Skin of body (tissue), 3 donors: ENCODE measurements at places on chromosomes 7 and 10. TPM values are rescaled to one million over a fixed set of nuclear protein-coding genes. Genes with fewer than 3 reads are reported as not detected.

DNA sequence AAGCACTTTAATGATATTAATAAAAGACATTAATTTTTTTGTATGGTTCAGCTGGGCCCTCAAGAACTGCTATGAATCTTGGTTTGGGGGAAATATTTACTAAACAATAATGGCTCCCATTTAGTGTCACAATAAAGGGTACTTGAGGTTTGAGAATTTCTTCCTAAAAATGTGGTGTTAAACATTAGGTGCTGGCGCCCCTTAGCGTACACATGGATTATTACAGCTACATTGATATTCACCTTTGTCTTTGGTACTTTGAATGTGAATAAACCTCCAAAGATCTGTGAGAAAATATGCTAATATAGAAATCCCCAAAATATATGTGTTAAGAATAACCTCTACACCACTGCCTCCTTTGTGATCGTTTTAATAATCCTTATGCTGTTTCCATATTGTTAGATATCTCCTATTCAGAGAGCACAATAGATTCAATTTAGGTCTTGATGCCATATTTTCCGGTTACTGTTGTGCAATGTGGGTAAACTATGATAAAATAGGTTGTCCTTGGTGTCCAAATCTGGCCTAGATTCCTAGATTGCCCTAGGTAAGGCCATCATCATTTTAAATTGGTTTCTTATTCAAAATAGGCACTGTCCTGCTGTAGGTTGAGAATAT, 161.8 kb upstream of the CACNA2D1 start:
- DNase-seq = peak; percentile 0

GRCh38 chr10:36281831-36282331, 639.8 kb upstream of the FZD8 start:
- no peak for DNase-seq

- peak; percentile 55 for DNase-seq
These were observed 76.2 kb downstream of the VIPR2 start for GRCh38 chr7:159068488-159068811.

- DNase-seq = no peak
These were observed 244.8 kb downstream of the KCNMA1 start for GRCh38 chr10:77392851-77393250.

DNA sequence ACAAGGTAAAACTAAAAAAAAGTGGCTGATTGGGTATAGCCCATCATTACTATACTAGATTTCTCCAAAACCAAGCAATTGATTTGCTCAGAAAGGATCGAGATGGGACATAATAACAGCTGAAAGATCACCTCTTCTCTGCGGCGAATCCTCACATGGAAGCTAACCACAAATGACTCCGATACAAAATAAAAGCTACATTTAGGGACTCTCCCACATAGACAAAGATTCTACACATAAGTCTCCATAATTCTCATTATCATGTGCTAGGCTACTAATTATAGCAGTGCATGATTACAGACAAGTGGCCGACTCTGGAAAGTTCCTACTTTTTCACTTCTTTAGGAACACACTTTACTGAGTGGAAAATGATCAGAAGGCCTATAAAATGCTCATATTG, 116.9 kb downstream of the RSU1 start:
- no peak for DNase-seq

- no peak for DNase-seq
These were observed 31.5 kb downstream of the RAB19 start for GRCh38 chr7:140435252-140435895.

DNA sequence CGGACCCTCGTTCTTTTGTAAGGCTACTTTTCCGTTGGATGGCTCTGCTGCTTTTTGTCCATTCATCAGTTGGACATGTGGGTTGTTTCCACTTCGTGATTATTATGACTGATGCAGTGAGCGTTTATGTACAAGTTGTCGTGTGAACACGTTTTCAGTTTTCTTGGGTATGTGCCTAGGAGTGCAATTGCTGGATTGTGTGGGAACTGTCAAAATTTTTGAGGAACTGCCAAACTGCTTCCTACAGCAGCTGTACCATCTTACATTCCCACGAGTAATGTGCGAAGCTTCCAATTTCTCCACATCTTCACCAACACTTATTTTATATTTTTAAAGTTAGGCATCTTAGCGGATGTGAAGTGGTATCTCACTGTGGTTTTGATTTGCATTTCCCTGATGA, 10.4 kb downstream of the FKBP6 start:
- DNase-seq = no peak

DNA sequence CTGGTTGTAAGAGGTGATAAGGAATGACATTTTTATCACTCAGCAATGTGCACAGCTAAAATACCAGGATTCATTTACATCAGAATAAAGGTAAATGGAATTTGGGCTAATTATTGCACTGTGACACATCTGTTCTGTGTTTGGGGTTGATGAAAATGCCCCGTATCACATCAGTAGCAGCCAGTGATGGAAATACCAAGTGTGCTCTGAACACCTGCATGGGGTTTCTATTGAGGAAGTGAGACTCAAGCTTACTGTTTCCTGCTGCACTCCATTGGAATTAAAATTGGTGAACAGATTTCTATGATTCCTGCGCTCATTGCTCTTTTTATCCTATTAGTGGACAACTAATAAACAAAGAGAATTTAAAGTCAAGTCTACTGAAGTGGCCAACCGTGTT, 296.9 kb downstream of the NRG3 start:
- DNase-seq = no peak

DNA sequence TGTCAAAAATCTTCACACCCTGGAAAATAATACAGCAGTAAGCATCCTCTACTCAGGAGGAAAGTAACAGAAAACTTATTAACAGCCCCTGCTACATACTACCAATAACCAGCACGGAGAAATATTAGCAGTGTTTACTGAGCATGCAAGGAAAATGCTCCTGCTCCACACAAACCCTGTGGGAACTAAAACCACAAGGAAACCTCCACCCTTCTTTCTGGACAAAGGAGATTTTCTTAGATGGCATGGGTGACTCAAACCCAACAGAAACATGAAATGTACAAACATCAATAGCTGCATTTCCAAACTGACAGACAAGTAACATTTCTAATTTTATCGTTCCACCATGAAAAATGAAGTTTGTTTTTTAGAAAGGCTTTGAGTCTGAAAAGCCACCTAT, 113.4 kb downstream of the VPS41 start:
- no peak for DNase-seq

GRCh38 chr10:74334221-74334620, 183.2 kb downstream of the ADK start:
- DNase-seq = no peak

DNA sequence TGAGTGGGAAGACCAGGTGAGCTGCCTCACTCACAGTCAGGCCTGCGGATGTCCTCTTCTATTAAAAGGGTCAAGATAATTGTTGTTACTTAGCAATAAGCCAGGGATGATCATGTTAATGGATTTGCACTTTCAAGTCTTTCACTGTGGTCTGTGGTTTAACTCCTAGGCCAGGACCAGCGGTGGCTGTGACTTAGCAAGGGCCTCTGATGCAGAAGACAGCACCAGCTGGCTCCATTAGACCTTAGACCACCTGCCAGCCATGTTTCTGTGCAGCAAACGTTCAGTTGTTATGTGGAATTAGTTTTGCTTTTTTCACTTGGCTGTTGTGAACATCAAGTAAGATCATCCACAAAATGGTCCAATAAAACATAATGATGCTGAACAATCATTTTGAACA, 537.3 kb downstream of the TNS3 start:
- DNase-seq = no peak

Gene WDR11
- 57.7 TPM for total RNA-seq

Gene TAS2R4
- total RNA-seq = 3.1 TPM

Gene TMEM140
- 5.4 TPM for total RNA-seq
